ENCODE measurements at places on chromosomes 1 and 21.

GRCh38 chr1:67307251-67308060, at the start of gene IL12RB2:
Gene IL12RB2 (plus strand): TSS chr1:67307873. CDS start chr1:67320369, 12,496 bp downstream.
- peak; percentile 62 for DNase-seq

DNA sequence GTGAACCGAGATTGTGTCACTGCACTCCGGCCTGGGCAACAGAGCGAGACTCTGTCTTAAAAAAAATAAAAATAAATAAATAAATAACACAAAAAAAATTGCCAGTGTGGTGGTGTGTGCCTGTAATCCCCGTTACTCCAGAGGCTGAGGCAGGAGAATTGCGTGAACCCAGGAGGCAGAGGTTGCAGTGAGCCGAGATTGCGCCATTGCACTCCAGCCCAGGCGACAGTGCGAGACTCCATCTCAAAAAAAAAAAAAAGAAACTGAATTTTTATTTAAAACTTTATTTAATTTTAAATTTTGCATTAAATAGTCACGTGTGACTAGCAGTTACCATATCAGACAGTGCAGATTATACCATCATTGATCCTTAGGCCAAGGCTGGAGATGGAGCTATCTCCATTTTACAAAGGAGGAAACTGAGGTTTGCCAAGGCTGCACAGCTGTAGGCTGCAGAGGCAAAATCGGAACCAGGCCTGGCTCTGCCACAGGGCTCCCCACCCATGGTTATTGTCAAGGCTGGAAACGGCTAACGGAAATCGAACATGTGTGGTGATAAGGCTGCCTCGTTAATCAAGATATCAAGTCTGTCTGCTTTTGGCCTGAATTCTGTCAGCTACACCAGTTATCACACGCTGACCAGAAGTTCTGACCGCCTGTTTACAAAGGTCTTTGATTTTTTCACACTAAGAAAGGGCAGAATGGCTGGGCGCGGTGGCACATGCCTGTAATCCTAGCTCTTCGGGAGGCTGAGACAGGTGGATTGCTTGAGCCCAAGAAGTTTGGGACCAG, 20.5 kb downstream of the HSPG2 start:
- DNase-seq: no peak

DNA sequence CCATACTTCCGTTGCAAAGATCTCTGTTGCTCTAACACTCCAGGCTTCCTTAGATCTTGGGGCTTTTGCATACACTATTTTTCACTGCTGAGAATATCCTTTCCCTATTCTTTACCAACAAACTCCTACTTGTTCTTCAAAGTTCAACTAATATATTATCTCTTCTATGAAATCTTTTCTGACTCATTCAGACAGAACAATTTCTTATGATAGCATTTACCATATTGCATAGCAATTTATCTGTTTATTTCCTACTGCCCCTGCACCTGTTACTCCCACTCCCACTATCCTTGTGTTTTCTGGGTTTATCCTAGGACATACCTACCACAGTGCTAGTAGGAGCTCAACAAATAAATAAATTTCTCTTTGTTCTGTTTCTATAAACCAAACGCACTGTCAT, 11.0 kb downstream of the GADD45A start:
- DNase-seq: no peak

DNA sequence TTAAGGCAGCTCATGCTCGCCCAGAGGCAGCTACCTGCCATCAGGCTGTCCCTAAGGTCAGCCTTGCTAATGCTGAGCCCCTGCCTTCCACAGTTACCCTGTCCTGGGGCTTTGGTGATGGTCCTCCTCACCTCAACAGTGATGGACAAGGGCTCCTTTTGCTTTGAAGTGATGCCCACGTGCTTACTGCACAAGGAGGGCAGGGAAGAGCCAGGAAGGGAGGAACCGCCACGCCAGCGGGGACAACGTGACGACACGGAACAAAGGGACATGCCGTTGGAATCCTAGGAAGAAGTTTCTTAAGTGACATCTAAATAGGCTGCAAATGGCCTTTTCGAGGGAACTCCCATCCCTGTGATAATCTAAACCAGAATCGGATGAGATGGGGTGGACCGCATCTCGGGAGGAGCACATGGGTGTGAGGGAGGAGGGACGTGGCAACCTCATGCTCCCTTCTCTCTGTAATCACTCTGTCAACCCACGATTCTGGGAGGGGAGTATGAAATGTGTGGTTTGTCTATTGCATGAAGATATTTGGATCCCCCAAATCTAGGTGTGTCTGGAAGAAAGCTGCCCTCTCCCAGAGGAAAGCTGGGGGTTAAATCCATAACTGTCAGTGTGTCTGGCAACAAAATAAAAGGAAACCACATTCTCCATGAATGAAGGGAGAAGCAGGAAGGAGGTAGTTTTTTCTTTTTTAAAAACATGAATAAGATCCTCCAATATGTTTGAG, 110.9 kb upstream of the IRF2BP2 start:
- no peak for DNase-seq

GRCh38 chr21:38806153-38806941, 618 bp downstream of the ETS2 start:
- peak; percentile 49 for DNase-seq

GRCh38 chr1:245666412-245666811, 511.6 kb downstream of the KIF26B start:
- no peak for DNase-seq

DNA sequence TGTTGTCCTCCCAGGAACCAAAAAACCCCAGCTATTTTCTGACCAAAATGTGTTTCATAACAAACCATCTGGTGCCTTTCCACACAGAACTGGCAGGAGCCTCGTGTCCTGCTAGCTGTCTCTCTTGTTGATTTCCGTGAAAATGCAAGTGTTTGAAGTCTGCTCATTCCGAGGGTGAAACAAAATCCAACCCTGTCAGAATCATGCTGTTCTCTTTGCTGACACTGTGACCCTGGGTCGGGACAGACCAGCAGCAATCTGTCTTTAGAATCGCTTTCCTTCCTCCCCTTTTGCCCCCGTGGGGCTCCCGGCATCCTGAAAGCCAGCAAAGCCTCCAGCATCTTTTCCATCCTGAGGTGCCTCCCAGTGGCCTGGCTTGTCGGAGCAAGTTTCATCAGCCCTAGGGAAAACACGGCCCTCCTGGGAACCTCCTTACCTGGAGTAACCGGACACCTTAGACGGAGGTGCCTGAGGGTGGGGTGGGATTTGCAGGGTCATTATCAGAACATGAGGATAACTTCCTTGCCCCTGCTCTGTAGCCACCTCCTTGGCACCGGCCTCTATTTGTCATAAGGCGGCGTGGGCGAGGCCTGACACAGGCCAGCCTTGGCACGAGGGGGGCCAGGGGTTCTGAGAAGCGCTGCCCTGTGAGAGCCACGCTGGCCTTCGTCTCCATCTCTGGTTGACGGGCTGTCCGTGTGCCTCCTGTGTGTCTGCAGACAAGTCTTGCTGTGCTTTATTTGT, 24.9 kb downstream of the LDLRAP1 start:
- DNase-seq: no peak

DNA sequence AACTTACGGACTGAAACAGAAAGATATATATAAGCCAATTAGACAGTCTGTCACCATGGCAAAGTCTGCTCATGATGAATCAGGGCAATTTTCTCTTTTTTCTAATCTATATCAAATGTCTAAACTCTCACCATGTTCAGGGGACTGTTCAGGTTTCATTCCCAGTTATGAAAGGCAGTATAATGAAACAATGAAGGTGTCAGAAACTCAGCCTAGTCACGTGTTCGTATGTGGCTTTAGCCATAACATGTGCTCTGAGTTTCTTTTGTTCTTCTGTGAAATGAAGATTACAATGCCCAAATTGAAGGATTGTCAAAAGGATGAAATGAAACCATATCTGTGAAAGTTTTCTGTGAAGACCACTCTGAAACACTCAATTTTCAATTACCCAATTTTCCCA, 392.9 kb downstream of the DSCAM start:
- no peak for DNase-seq

GRCh38 chr1:234942879-234943506, 185.6 kb downstream of the TOMM20 start:
- DNase-seq: no peak

DNA sequence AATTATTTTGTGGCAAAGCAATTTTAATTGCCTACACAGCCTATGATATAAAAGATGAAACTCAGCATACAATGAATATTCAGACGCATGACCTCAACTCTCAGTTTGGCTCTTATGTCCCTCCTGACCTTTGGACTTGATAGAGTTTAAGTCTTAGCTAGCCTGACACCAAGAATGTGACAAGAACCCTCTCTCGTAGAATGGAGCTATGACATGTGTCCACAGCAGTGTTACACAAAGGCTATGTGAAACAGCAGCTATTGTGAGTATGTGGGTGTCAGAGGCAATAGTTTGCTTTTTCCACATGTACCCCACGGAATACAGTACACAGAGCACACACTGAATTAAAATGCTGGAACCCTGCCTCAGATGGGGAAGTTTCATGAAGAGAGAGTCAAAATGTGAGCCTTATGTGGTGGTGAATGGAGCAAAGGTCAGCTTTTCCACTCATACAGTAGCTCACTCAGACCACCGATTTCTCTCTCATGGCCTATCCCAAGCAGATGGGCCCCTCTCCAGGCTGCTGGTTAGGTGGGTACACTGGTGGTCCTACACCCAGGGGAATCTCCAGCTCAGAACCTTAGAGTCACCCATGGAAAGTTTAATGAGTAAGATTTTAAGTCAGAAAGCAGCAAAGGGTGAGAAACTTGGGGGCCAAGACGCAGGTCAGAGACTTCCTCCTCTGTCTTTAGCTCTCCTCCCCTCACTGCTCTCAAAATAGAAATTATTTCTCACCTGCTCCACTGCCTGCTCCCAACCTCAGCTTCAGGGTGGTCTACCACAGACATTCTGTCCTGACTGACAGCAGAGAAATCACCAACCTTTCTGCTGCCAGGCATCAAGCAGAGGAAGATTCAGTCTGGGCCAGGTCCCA, 10.1 kb upstream of the XCL2 start:
- no peak for DNase-seq

GRCh38 chr1:10204003-10204642, 6.2 kb upstream of the KIF1B start:
- DNase-seq: no peak

DNA sequence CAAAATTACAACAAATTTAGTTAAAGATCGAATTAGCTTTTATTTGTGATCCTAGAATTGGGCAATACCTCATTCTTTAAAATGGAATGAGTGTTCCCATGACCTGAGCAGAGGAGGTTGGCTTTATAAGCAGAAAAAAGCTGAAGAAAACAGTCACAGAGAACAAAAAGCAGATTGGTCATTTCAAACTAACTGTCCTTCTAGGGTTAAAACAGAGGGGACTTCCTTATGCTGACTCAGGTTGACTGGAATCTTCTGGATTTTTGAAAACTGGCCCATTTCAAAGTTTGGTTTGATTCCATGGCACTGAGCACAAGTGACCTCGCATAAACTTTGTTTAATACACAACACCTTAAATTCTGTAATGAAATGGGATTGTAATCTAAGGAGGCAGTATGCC, 17.6 kb downstream of the NFASC start:
- DNase-seq: no peak

DNA sequence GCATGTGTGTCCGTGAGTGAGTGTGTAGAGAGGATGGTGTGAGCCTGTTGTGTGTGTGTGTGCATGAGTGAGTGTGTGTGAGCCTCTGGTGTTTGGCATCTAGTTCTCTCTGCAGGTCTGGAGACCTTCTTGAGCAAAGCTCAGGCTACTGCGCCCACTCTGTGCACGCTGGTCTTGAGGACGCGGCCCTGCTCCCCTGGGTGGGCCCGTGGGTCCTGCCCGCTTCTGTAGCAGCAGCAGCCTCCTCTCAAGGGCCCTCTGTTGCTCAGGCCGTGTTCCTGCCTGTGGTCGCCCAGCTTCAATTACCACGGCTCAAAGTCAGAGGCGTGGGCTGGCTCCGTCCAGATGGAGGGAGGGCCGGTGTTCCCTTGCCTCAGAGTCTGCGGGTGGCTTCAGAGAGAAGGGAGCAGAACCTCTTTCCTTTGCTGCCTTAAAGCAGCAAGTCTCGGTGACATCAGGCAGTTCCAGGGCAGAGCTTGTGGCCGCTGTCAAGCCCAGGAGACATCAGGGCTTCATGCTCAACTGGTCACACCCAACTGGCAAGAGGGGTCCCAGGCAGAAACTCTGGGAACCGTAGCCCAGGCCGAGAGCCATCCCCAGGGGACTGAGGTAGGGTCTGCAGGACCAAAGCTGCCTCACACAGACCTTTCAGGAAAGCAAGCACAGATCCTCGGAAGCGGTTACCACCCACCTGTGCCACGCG, 270.6 kb upstream of the VAMP3 start:
- no peak for DNase-seq

DNA sequence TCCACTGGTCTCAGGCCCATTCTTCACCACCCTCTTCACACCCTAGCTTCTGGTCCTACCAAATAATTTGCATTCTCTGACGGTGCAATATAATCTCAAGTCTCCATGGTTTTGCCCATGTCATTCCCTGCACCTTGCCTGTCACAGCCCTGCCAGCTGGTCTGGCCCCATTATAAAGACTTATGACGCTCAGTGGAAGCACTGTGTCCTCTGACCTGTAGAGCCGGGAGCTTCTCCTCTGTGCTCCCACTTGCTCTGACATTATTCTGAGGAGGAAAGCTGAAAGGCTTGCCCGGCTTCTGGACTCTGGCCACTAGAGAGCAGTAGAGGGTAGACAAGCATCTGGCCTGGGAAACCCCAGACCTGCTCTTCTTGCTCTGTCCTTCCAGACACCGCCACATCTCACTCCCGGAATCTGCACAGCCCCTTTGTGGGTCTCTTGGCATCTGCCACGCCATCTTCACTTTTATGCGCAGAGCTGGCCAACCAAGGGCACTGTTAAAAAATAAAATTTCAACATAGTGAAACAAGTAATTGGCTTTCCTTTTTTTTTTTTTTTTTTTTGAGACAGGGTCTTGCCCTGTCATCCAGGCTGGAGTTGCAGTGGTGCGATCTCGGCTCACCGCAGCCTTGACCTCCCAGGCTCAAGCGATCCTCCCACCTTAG, 44.4 kb downstream of the NENF start:
- DNase-seq: peak; percentile 79

- peak; percentile 38 for DNase-seq
Observed at GRCh38 chr1:92476071-92476631, 10.6 kb downstream of the GFI1 start.

DNA sequence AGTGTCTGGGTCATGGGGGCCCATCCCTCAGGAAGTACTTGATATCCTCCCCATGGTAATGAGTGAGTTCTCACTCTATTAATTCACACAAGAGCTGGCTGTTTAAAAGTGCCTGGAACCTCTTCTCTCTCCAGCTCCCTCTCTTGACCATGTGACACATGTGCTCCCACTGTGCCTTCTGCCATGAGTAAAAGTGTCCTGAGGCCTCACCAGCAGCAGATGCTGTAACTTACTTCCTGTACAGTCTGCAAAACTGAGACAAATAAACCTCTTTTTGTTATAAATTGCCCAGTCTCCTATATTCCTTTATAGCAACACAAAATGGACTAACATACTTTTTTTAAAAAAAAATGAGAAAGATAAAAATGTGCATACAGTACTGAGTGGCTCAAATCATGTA, 24.0 kb downstream of the PUM1 start:
- no peak for DNase-seq
